ENCODE measurements at places on chromosomes 1 and 21. TPM values are rescaled to one million over a fixed set of nuclear protein-coding genes. Genes with fewer than 3 reads are reported as not detected.

FCAMR gene
- total RNA-seq: not detected

FCRL2 gene
- 0.62 TPM for total RNA-seq

HPCAL4 gene
- 12.8 TPM for total RNA-seq

BTG2 gene
- 765 TPM for total RNA-seq

NPHS2 gene
- not detected for total RNA-seq

KAZN gene
- 0.14 TPM for total RNA-seq

SPRR3 gene
- total RNA-seq: not detected

RASSF5 gene
- total RNA-seq: 209 TPM

GCSAML gene
- not detected for total RNA-seq

FAM177B gene
- total RNA-seq: not detected

PRAMEF13 gene
- total RNA-seq: not detected

LENEP gene
- not detected for total RNA-seq

JAM2 gene
- not detected for total RNA-seq
